ENCODE measurements at places on chromosomes 12 and 14. TPM values are rescaled to one million over a fixed set of nuclear protein-coding genes. Genes with fewer than 3 reads are reported as not detected.

The PMEL gene
- total RNA-seq = 1.1 TPM

The SLC17A8 gene
- 0.03 TPM for total RNA-seq

The SPRYD4 gene
- 1.8 TPM for total RNA-seq

The IRAK3 gene
- 0.91 TPM for total RNA-seq

The USP44 gene
- total RNA-seq = 0.20 TPM

The TMTC2 gene
- total RNA-seq = 1.1 TPM

The RND1 gene
- total RNA-seq = 5.8 TPM

The RNASE3 gene
- total RNA-seq = not detected

The MAP1LC3B2 gene
- total RNA-seq = 1.8 TPM

The NELL2 gene
- 0.11 TPM for total RNA-seq

The CCDC197 gene
- total RNA-seq = not detected

The FGF6 gene
- not detected for total RNA-seq

The LHX5 gene
- not detected for total RNA-seq

The NTN4 gene
- 48.9 TPM for total RNA-seq

The IGF1 gene
- not detected for total RNA-seq

The LRFN5 gene
- not detected for total RNA-seq

The AGAP2 gene
- 0.23 TPM for total RNA-seq

The FAIM2 gene
- total RNA-seq = not detected

The PYGL gene
- 151 TPM for total RNA-seq

The ST8SIA1 gene
- not detected for total RNA-seq

The NANOG gene
- total RNA-seq = not detected

The OR10G3 gene
- total RNA-seq = not detected

The DENR gene
- 50.2 TPM for total RNA-seq

The SP1 gene
- 19.6 TPM for total RNA-seq

The GPD1 gene
- total RNA-seq = 0.14 TPM
